Activated T-helper 9 cell treated with anti-CD3 and anti-CD28 coated beads, Interleukin-2, amount 50 U/mL, for 16 hours (primary cell): ENCODE measurements at places on chromosomes 1 and 21.

- no peak for DNase-seq
These were observed 135.5 kb downstream of the SDCCAG8 start for GRCh38 chr1:243391355-243391754.

GRCh38 chr1:202800742-202801141 is 7.5 kb downstream of the KDM5B start:
- DNase-seq, result no peak

GRCh38 chr1:147735423-147735822 is 25.0 kb downstream of the GJA5 start:
- DNase-seq, result no peak

DNA sequence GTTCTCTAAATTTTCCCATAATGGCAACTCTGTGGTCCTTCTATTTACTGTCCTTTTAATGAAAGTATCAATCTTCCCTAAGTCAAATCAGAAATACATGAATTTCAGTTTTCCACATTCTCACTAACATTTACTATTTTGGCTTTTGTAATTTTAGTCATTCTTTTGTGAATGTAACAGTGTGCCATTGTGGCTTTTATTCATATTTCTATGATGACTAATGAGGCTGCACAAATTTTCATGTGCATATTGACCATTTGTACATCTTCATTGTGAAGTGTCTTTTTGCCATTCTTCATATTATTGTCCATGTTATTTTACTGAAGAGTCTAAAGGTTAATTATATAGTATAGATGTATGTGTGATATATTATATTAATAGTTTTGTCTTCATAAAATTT is 431.0 kb upstream of the BRINP3 start:
- no peak for DNase-seq

DNA sequence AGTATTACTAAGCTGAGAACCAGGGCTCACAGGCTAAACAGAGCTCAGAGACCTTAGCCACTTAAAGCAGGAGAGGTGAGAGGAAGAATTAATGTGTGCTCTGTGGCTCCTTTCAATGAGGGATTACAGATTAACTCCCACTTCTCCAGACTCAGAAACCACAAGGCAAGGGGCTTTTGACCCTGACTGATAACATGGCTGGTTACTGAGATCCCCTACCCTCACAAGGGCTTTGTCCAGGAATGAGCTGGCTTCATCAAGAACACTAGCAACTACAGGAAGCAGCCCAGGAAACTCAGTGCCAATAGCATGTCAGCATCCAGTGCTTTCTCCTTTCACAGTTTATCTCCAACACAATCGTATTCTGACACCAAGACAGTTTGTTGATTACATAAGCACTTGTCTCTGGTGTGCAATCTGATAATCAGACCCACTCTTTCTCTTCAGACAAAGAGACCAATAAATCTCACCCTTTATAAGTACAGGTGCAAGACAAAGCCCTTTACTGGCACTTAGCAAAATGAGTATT is 38.8 kb downstream of the ERI3 start:
- no peak for DNase-seq

DNA sequence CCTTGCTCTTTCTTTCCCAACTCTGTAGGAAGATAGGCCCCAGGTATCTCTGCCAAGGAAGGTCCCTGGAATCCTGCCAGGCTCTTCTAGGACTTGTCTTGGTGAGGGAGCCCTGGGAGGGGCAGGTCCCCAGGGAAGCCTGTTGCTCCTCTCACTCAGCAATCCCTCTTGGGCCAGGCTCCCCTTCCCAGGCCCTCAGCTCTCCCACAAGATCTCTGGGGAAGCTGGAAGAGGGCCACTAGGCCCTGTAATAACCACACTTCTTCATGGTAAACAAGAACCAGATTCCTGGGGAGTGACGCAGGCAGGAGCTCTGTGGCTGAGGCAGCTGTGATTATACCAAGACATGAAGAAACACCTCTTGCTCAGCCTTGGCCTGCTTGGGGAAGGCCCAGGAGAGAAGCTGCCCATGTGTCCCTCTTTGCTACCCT is 9.9 kb upstream of the MAPKAPK2 start:
- no peak for DNase-seq

GRCh38 chr1:37274486-37274885 is 199.9 kb upstream of the ZC3H12A start:
- DNase-seq, result no peak

GRCh38 chr1:16237343-16237830 is 404 bp upstream of the CPLANE2 start:
- no peak for DNase-seq

DNA sequence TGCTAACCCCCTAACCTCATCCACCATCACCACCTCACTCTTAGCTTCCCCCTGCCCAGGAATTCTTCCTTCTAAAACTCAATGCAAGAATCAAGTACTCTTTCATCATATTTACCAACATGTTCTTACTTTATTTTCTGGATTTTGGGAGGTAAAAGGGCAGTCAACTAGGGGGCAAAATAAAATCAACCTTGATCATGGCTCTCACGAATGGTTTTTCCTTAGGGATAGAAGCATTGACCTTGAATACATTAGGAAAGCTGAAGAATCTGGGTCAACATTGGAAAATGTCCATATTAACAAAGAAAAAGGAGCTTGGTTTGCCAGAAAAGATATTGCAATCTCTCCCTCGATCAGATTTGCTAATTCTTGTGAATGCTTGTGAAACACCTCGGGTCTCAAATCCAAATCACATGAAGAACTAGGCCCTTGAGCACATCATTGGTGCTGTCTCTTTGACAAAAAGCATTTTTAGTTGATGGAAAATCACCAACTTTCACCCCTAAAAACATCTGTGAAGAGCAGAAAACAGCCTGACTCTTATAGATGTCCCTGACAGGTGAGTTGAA is 58.9 kb downstream of the ZC3H11B start:
- DNase-seq, result no peak

GRCh38 chr1:164772635-164773034 is 213.7 kb downstream of the PBX1 start:
- no peak for DNase-seq

DNA sequence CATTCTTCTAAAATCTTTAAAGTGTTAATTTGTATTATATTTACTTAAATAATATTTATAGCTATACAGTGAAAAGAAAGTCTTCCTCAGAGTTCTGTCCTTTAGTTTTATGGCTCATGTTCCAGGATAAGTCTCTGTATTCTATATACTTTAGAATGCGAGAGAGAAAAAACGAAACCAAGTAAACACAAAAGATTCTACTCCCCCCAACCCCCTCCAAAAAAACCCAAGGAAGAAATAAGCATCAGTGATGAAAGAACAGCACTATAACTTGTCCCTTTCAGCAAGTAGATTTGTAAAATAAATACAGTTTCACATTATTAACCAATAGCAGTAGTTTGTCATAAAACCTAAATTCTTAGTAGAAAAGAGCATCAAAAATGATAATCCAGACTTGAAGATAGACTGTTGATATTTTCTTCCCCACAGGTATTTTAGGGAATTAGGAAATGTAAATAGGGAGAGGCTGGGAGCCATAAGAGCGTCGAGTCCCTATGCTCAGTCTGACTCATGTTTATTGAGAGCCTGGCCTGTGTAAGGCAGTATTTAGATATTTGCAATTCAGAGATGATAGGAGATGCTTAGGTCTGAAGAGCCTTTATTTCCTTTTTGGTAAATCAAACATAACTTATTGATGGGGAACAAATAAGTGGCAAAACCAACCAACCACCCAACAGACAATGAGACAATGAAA is 35.5 kb downstream of the CDC14A start:
- DNase-seq, result no peak

DNA sequence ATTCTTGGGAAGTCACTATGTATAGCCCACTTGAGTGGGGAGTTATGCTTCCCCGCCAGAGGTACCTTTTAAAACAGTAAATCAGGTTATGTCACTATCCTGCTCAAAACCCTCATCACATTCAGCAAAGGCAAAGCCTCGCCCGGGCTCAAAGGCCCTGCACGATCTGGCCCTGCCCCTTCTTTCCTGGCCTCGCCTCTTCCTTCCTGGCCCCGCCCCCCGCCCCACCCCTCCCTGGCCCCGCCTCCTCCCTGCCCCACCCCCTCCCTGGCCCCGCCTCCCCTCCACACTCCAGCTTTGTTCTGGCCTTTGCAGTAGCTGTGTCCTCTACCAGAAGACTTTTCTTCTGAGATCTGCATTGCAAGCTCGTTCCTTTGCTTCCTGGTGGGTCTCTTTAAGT is 6.6 kb downstream of the LDLRAD2 start:
- peak; percentile 10 for DNase-seq

- no peak for DNase-seq
These were observed 769 bp downstream of the NTPCR start for GRCh38 chr1:232951180-232951579.

DNA sequence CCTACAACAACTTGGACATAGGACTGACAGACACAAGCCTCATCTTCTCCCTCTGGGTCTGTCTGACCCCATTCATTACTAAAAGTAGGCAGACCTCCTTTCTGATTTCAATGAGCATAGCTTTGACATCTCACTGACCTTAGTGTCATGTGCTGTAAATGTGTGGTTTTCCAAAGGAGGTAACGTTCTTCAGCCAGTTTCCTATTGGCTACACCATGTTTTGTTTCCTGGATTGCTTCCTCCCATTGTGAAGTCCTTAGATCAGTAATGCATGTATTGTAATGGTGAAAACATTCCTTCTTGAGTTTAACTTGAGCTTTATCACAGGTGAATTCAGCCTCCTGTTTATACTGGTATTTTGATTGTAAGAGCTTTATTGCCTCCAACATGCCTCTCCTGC is 20.6 kb downstream of the STXBP3 start:
- DNase-seq, result no peak

DNA sequence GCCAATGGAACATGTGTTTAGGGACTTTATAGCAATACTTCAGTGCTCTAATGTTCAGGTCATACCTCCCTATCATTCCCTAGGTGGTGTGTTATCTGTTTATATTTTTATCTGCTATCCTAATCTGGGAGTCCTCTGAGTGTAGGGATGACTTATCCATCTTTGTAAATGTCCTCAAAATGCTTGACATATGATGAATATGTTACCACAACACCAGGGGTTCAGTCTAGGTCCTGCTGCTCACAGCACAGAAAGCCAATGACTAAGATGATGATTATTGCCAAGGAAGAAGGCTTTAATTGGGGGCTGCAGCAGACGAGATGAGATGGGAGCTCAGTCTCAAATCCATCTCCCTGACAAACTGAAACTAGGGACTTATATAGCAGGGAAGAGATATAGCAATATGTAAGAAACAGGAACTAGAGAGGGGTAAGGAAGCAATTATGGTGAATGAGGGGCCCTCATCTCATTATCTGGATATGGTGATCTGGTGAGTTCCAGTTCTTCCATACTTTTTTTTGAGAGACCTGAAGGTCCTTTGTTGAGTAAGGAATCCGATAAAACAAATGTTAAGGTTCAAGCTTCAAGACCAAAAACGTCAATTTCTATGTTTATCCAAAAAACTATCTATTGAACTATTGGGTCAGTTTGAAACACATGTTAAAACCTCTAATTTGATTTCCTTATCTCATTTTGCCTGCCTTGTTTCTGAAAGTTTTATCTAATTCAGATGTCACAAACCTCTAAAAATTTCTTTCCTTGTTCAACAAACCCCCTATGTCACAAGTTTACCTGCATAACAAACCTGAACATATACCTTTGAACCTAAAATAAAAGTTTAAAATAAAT is 256.7 kb upstream of the CACYBP start:
- no peak for DNase-seq

- DNase-seq, result no peak
These were observed 48.8 kb downstream of the DR1 start for GRCh38 chr1:93394514-93394913.

- no peak for DNase-seq
These were observed 3.5 kb downstream of the TNFRSF14 start for GRCh38 chr1:2559509-2560298.

DNA sequence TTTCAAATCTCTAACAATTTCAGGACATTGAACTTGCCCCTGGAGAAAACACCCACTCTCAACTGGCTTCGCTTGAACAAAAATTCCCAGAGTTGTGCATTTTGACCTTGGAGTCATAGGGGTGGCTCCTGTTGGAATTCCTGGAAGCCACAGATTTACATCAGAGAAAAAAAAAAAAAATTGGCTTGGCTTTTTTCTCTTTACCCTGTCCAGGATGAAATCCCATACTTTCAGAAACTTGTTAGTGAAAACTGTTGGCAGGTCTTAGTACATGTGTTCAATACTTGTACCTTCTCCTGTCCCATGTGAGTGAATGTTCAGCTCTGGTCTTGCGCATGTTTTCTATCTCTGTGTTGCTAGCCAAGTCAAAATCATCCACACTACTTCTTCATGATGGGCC is 228.8 kb downstream of the TGFB2 start:
- no peak for DNase-seq

GRCh38 chr1:125085720-125086591 is 3901.2 kb downstream of the SRGAP2C start:
- no peak for DNase-seq

- no peak for DNase-seq
These were observed 248.4 kb downstream of the TNR start for GRCh38 chr1:175494950-175495349.

GRCh38 chr21:46214478-46215340 is 13.9 kb downstream of the LSS start:
- DNase-seq, result no peak

DNA sequence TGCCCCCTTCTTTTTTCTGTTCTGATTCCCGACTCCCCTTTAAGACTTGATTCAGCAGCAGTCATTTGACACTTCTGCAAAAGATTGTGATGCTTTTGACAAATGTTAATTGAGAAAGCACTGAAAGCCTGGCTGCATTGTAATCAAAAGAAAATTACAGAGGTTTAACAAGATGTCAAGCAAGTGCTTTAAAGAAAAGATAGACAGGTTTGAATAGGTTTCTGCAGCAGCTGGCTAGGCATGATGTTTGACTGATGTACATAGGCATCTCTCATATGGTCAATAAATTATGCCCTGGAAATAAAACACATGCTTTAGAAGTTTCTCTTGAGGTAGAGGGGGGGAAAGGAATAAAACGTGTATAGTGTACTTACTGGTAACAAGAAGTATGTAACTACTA is 147.8 kb downstream of the ADGRL2 start:
- no peak for DNase-seq

DNA sequence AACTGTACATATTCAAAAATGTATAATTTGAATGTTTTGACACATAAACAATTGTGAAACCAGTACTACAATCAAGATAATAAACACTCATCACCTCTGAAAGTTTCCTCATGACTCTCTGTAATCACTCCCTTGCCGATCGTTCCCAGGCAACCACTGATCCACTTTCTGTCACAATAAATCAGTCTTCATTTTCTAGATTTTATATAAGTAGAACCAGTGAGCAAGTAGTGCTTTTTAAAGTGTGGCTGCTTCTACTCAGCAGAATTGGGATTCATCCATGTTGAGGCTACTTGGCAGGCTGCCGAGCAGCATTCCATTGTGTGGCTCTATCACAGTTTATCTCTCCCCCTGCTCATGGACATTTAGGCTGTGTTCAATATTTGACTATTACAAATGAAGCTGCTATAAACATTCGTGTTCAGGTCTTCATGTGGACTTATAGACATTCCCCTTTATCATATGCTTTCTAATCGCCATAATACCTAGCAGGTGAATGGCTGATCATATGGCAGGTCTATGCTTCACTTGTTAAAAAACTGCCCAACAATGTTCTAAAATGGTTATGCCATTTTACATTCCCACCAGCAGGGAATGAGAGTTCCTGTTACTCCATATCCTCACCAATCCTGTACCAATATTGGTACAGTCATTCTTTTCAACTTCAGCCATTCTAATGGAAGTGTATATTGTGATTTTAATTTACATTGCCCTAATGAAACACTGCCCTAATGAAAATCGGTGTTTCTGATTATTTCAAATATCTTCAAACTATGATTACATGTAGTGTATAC is 20.5 kb downstream of the TEX38 start:
- no peak for DNase-seq
